Right forelimb (tissue), 1 donor: ENCODE measurements at places on chromosomes 7 and 10.

DNA sequence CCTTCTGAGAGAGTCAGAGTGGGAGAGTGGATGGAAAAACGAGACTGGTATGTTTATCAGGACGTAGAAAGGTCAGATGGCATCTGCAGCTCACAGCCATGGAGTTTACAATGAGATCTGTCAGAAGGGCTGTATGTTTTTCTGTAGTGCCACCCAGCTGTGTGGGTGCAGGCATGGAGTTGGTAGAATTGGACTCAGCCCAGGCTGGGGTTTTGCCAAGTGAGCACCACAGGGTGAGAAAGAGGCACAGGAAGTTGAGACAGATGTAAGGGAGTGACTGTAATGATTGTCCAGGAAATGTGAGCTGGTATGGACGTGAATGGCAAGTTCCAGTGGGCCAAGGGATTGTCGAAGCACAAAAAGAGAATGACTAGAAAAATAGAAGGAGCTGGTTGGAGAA is 9.1 kb upstream of the ZYX start:
- no peak for DNase-seq

DNA sequence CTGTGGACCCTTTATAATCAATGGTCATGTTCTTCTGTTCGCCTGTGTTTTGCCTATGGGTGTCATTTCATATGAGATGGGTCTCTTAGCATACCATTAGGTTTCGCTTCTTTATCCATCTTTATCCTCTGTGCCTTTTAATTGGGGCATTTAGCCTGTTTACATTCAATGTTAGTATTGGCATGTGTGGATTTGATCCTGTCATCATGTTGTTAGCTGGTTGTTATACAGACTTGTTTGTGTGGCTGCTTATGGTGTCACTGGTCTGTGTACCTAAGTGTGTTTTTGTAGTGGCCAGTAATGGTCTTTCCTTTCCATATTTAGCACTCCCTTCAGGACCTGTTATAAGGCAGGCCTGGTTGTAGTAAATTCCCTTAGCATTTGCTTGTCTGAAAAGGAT is 90.3 kb downstream of the MYO3A start:
- DNase-seq, result no peak

DNA sequence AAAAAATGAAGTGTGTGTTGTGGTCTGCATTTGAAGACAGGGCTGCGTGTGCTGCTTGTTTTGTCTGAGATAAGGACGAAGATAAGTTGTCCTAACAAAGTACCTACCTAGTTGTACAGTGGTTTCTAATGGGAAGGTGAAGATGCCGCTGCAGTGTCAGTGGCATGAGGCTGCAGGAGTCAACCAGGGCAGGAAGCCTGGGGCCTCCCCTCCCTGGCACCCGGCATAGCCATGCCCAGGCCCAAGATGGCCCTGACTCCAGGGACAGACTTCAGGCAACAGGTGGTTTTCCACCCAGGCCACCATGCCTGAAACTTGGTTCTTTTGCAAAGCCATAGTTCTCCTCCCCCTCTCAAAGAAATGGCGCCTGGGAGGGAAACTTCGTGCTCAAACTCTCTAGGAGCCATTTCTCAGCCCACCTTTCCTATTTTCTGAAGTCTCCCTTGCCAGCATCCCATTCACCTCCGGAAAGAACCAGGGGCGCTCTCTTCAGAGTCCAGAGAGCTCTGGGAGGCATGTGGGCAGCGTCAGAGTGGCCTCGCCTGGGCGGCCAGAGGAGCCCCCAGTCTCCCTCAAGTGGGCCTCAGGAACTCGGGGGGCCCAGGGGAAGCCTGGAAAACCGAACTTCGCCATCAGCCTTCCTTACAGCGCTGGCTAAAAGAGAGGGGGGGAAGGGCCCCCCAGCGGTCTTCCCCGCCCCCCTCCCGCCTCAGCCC is 2.1 kb upstream of the KAT6B start:
- no peak for DNase-seq

DNA sequence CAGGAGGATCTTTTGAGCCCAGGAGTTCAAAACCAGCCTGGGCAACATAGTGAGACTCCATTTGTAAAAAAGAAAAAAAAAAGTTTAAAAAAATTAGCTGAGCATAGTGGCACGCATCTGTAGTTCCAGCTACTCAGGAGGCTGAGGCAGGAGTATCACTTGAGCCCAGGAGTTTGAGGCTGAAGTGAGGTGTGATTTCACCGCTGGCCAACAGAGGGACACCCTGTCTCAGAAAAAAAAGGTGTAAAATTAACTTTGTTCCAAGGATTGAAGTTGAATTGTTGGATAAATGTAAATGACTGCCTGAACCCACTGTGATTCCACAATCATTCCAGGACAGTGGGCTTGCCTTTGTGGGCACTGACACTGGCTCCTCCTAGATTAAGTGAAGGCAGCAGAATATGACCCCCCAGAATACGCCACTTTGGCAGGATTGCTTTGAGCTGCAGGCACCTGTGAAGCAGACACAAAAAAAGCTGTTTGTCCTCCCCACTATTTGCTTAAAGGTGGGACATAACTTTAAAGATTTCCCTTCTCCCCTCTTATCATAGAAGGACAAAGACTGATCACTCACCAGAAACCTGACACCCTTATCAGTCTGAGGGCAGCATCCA is 57.2 kb upstream of the FOXI2 start:
- no peak for DNase-seq

GRCh38 chr10:1299041-1299726 is 243.0 kb downstream of the WDR37 start:
- DNase-seq, result no peak

DNA sequence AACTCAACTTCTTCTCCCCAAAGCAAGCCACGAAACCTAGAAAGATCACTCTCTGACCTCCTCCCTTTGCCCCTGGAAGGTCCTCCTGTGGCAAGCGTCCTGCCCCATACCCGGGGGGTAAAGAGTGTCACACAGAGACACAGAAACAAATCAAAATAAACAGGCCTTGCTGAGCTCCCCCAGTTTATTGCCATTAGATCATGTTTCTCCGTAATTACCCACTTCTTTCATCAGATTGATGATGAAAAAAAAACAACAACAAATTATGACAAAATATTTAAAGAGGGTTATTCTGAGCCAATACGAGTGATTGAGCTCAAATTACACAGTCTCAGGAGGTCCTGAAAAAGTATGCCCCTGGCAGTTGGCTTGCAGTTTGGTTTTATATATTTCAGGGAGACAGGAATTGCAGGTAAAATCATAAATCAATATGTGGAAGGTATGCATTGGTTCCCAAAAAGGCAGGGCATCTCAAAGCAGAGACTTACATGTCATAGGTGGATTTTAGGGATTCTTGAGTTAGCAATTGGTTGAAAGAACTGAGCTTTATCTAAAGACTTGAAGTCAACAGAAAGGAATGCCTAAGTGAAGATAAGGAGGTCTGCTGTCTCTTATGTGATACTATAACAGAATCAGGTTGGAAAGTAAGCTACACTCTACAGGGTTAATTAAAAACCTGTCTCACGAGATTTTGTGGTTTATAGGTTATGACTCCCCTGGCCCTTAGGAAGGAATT is 86.2 kb downstream of the APBB1IP start:
- DNase-seq, result no peak

DNA sequence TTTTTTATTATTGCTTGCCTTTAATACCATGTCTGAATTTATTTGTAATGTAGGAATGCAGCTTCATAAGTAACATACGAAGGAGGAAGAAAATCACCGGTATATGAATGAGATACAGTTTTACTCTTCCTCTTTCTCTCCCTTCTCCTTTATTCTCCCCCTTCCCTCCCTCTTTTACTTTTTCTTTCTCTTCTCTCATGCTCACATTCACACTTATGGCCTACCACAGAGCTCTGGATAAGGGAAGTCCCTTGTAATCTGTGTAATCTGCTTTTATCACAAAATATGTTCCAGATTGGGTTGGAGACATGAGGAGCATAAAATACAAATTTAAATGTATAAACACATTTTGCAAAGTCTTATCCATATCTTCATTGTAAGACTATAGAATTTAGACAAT is 59.4 kb downstream of the MDFIC start:
- DNase-seq, result no peak
